LHCN-M2 (cell line): ENCODE measurements at places on chromosomes 12 and 14.
A peak's percentile ranks its signal among the peaks of the same experiment; 100 is the strongest.

- DNase-seq: no peak
Observed at GRCh38 chr12:8157484-8158198, 826 bp downstream of the ZNF705A start.

GRCh38 chr12:14931359-14931758 lies 7.0 kb downstream of the ERP27 start:
- DNase-seq: no peak

GRCh38 chr12:15789220-15790171 lies at the start of gene EPS8:
Gene EPS8, minus strand, starts transcription at chr12:15789388. Its CDS starts 106,437 bp downstream, at chr12:15682951.
- peak; percentile 92 for DNase-seq

DNA sequence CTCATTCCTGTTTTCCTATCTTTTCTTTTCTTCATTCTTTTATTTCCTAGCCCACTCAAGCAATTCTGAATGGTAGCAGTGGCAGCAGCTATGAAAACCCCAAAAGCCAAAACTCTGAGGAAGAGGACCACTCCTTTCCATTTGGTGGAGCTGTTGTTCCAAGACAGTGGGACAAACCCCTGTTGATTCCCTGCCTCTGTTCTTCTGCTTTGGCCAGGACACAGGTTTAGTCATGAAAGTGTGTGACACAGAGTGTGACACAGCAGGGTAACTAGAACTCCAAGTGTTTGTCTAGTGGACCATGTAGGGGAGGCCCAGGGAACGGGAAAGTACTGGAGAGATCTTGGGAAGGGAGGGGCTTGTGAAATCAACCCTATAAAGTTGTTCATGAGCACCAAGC lies 71.1 kb downstream of the PTCSC3 start:
- no peak for DNase-seq

DNA sequence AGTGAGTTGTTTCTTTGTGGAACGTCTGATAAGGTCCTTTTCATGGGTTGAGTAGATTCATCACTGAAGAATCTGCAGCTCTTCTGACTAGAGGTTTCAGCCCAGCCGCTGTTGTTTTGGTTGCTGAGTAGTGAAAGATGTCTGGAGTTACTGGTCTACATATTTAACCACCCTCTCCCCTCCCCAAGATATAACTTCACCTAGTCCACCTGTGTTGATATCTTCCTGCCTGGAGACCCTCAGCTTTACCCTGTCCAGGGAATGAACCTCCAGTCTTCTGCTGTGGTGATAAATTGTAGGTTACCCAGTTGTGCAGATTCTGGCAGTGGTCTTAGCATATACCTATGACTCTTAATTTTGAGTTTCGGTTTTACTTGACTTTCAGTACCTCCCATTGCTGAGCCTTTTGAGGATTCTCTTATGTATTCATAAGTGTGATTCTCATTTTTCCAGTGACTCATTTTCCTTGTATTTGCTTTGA lies 62.9 kb downstream of the CCDC91 start:
- peak; percentile 28 for DNase-seq

GRCh38 chr14:71658261-71658860 lies 273.9 kb upstream of the RGS6 start:
- peak; percentile 87 for DNase-seq

- DNase-seq: no peak
Observed at GRCh38 chr12:89154743-89155499, 197.4 kb downstream of the DUSP6 start.

GRCh38 chr12:26976687-26977086 lies 37.5 kb downstream of the TM7SF3 start:
- no peak for DNase-seq

DNA sequence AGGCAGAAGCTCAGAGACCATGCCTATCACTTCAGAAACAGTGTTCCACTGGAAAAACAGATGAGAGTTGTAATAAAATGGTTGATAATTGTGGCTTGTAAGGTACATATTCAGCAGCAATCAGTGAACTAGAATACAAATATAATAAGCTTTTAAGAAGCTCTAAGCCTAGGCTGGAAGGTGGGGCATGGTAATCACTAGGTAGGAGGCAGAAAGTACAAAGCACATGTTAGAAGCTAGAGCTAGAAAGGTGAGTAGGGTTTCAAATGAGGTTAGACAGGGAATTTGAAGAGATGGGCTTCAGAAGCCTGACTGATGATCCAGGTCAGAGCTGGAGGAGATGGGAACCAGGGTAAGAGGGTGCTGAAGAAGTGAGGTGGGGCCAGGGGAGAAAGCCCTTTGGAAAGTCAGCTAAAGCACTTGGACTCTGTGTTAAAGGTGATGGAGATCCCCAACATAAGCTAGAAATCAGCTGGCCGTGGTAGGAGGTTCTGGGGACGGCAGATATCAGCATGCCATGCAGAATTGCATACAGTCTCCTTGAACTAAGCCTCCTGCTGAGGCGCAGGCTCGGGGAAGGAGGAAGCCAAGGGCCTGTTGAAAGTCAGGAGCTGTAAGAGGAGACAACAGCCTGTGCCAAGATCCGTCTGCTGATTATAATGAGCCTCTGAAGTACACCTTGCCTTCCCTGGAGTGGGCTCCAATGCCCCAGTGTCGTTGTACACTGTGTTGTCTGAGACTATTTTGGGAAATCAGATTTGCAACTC lies 659.4 kb downstream of the BCL11B start:
- DNase-seq: no peak

GRCh38 chr14:20438664-20439063 lies 2.7 kb upstream of the KLHL33 start:
- DNase-seq: no peak

DNA sequence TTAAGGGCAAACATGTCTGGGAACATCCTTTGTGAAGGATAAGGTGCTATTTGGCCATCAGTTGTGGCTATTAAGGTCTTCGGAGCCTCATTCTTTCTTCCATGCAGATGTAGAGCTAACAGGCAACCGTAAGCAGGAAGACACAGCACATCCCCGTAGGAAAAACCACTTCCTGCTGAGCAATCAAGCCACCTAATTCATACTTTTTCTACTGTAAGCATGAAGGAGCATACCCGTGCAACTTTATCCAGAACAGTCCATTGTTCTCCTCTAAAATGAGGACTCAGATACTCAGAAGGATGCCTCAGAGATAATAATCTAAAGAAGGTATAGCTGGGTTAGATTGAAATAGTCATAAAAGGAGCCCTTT lies 232.0 kb downstream of the PPM1H start:
- peak; percentile 73 for DNase-seq

GRCh38 chr12:119369907-119370546 lies 35.5 kb downstream of the CCDC60 start:
- no peak for DNase-seq

DNA sequence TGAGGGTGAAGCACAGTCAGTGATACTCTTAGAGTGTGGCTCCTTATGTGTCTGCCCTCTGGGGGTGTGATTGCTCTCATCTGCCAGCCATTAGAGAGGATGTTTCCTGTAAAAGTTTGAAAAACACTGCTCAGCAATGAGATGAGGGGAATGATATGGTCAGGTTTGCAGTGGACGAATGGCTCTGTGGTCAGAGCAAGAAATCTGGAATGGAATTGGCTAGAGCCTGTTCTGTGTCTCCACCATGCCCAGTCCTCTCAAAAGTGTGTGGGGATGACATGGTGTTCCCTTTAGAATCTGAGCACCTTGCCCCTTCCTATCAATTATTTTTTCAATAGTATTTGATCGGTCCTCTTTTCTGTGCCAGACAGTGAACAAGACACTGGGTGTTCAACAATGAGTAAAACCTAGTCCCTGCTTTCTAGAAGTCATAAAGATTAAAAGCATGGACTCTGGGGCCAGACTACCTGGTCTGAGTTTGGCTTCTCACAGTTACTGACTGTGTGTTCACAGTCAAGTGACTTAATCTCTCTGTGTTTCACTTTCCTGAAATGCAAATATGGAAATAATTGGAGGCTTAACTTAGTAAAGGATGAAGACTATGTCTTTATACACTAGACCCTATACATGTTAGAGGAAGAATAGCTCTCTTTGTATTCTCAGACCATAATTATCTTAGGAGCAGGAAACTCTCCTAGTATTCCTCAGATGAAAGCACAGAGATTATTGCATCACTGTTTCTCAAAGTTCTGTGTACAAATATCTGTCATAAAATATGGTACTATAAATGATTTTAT lies 1.6 kb downstream of the ACSS3 start:
- no peak for DNase-seq

DNA sequence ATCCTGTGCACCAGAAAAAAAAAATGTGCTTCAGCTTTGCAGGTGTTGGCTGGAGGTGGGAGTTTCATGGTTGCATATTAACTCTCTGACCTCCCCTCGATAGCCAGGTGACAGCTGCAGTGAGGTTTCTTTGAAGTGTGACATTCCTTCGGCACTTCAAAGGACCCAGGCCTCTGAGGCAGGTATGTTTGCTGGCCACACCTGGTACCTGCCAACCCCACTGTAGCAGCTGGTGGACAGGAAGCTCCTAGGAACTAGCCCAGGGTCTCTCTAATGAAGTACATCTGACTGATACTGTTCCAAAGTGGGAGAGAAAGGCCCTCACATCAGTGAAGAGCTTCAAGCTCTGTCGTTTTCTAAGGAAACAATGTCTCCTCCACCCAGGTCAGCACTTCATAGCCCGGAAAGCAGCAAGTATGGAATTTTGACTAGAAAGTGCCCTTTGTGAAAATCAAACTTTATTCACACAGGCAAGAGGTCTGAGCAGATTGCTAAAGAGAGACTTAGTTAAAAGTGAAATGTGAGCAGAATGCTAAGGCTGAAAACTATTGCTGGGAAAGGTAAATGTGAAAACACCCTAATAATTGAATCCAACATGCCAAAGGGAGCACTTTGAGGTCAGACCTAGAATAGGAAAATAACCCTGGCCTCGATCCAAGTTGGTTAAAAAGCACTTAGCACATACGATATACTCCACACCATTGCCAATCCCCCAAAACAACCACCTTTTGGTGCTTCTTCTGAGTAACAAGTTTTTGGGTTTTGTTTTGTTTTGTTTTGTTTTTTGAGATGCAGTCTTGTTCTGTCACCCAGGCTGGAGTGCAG lies 71.3 kb downstream of the PHLDA1 start:
- no peak for DNase-seq

DNA sequence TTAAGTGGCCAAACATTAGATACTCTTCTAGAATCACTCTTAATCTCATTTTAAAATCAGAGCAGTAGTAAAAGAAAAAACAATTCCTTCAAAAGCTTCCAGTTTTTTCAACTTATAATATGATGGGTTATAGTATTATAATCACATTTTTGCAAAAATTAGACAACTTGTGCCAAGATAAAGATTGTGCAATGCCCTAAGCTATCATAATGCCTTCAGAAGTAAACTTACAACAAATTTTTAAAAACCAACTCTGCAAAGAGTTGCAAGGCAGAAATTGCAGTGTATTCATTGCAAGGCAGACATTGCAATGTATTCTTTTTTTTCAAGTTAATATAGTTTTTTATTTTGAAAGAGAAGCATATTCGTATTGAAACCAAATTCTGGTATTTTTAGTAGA lies 47.2 kb upstream of the KITLG start:
- no peak for DNase-seq

- no peak for DNase-seq
Observed at GRCh38 chr12:53418221-53418620, 5.4 kb upstream of the AMHR2 start.

GRCh38 chr12:113260127-113260526 lies 38.9 kb downstream of the TPCN1 start:
- no peak for DNase-seq

- no peak for DNase-seq
Observed at GRCh38 chr12:94046626-94047410, 101.6 kb upstream of the PLXNC1 start.

GRCh38 chr12:67925077-67925476 lies 64.2 kb upstream of the IFNG-AS1 start:
- no peak for DNase-seq

GRCh38 chr12:116233669-116234068 lies 43.8 kb downstream of the MED13L start:
- DNase-seq: peak; percentile 31

- peak; percentile 64 for DNase-seq
Observed at GRCh38 chr12:109736552-109737108, 23.0 kb downstream of the FAM222A start.

DNA sequence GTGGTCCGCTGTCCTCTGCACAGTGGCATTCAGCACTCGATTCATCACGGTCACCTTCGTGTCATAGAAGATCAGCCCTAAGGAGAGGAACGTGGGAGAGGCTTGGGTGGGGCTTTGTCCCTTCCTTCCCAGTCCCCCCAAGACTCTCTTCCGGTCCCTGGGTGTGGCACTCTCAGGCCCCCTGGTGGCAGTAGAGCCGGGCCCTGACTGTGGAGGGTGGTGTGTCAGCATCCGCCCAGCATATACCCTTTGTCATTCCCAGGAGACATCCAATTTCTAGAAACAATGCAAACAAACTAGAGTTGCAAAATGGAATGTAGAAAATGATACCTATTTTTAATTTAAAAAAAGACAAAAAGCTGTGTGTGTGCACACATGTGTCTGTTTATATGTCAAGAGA lies 45.0 kb downstream of the TRAFD1 start:
- DNase-seq: peak; percentile 8

DNA sequence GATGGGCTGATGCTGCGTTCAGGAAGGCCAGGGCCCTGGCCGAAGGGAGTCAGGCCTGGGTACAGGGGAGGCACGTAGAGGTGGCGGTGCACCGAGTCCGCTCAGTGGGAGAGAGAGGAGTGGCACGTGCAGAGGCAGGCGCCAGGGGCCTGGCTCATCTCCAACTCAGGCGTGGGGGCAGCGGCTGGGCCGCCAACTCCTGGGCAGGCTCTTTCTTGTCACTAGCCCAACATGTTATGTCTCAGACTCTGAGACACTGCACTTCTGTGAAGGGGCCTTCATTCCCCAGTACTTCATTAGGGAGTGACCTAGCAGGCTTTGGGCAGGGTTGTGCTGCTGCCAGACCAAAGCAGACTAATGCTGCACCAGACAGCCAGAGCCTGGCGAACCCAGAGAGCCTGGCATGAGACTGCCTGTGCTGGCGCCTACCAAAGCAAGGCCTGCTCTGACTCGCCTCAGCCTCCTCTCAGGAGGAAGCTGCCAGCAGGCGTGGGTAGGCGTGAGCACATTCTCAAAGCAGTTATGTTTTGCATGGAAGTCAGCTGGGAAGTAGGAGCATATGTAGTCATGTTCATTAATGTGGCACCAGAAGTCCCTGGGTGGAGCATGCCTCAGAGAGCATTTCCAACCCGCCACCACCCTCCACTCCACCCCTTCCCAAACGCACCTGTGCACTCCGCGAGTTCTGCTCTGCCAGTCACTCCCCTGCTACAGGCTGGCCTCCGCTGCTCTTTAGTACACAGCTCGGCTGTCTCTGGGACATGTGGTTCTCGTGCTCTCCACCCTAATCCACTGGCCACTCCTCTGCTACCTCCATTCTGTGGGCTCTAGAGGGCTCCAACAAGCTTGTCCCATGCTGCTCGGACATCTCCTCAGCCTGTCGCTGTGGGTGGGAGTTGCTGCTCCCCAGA lies 9.7 kb downstream of the CKB start:
- peak; percentile 74 for DNase-seq

- no peak for DNase-seq
Observed at GRCh38 chr12:45294906-45295305, 79.0 kb downstream of the ANO6 start.
